Brain pericyte (primary cell): ENCODE measurements at places on chromosomes 4 and X.

GRCh38 chr4:2095236-2096072 is 36.3 kb downstream of the NAT8L start:
- no peak for DNase-seq

DNA sequence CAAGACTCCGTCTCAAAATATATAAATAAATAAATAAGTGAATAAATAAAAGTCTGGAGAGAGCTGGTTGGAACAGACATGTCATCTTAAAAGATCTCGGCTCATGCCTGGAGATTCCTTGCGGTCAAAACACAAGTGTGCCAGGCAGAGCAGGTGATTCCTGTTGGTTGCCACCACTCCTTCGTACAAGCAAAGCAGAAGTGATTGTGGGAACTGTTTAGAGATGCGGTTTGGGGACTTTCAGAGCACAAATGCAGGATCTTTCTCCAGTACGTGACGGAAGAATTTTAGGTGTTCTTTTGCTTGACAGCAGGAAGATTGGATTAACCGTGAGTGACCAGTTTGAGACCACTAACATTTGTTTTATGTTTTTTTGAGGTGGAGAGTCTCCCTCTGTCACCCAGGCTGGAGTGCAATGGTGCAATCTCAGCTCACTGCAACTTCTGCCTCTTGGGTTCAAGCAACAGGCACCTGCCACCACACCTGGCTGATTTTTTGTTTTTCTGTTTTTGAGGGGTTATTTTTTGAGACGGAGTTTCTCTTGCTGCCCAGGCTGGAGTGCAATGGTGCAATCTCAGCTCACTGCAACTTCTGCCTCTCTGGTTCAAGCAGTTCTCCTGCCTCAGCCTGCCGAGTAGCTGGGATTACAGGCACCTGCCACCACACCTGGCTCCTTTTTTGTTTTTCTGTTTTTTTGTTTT is 2.8 kb upstream of the CRLF2 start:
- no peak for DNase-seq

- no peak for DNase-seq
Measured at GRCh38 chr4:140777386-140777785, 21.2 kb upstream of the TBC1D9 start.

- no peak for DNase-seq
Measured at GRCh38 chrX:115693476-115693875, 132.5 kb downstream of the PLS3 start.

DNA sequence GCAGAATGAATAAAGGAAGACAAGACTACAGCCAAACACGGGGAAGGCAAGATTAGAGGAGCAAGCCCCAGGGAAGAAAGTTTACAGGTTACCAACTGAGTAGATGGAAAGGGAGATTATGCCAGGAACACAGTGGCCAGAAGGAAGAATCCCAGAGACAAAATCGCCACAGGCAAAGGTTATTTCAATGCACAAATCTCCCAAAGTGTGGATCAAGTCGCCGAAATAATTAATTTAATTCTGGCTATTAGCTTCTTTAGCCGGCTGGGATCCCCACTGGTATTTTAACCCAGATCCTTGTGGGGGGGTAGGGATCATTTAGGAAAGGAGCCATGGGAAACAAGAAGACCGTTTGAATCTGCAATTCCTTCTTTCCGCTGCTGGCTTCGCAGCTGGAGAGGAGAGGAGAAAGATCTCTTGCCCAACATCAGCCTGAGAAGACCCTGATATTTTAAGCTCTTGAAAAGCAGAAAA is 171.0 kb downstream of the DHX15 start:
- DNase-seq = no peak

GRCh38 chrX:4182408-4182806 is 469.0 kb upstream of the PRKX start:
- DNase-seq = no peak

DNA sequence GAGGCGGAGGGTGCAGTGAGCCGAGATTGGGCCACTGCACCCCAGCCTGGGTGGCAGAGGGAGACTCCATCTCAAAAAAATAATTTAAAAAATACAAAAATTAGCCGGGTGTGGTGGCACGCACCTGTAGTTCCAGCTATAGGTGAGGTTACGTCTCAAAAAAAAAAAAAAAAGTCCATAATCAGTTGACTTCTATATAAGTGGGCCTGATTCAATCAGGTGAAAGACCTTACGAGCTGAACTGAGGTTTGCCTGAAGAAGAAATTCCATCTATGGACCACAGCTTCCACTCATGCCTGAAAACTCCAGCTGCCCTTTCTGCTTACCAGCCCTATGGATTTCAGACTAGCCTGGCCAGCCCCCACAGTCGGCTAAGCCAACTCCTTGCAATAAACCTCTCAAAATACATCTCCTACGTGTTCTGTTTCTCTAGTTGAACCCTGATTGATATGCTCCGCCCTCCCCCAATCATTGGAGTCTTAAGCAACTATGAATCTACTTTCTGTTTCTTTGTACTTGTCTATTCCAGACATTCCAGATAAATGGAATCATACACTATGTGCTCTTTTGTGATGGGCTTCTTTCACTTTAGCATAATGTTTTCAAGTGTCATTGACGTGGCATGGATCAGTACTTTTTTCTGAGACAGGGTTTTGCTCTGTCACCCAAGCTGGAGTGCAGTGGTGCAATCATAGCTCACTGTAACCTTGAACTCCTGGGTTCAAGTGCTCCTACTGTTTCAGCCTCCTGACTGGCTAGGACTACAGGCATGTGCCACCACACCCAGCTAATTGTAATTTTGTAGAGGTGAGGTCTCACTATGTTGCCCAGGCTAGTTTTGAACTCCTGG is 36.6 kb downstream of the SAT1 start:
- DNase-seq = no peak

- DNase-seq = no peak
Measured at GRCh38 chrX:107721318-107721717, 54.3 kb downstream of the TSC22D3 start.

GRCh38 chrX:17788439-17788838 is 51.1 kb downstream of the SCML1 start:
- DNase-seq = no peak

DNA sequence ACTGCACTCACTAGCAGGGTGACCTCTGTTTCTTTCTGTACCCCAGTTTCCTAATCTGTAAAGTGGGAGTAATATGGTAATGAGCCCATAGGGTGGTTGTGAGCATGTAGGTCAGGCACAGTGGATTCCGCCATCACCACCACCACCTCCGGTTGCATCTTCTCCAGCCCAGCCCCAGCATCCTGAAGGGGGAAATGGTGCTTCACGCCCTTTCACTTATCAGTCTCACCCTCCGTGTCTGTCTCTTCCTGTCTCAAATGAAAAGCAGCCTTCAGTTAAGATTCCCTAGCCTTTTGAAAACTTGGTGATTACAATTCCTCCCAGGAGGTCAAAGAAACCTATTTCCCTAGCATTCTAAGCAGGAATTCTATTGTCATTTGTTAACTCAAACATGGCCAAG is 16.9 kb upstream of the XPNPEP2 start:
- DNase-seq = no peak

DNA sequence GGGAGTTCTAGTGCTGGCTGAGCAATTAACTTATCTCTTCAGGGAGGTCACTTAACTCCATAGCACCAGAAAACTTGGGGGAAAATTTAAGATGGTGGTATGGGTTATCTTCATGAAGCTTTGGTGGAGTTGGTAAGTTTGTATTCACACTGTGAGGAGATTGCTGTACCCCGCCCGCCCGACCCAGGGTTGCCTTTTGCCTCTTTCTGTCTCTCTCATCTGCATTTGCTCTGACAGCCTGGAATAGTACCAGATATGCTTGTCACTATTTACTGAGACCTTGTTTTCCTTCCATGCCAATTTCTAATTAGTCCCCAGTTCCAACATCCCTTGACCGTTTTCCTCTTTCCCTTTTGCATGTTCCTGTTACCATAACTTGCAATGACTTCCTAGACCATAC is 33.1 kb upstream of the ARHGEF9 start:
- DNase-seq = no peak

GRCh38 chrX:17459008-17459611 is 84.1 kb downstream of the NHS start:
- DNase-seq = no peak

DNA sequence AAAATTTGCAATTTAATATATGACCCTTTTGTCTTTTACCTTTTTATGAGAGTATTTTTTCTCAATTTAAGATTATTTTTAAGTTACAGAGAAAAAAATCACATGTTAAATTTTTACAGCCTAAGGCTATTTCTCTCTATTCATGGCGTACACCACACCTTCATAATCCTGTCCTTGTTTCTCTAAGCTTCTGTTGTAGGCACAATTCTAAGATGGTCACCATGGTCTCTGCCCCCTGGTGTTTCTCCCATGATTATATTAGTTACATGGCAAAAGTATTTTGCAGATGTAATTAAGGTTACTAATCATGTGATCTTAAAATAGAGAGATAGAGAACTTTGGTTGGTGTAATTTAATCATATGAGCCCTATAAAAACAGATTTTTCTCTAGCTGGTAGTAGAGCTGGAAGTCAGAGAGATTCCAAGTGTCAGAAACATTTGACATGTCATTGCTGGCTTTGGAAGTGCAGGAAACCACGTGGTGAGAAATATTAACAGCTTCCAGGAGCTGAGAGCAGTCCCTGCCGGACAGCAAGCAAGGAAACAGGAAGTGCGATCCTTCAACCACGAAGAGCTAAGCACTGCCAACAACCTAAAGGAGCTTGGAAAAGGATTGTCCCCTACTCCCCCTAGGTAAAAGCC is 89.8 kb downstream of the EIF4E start:
- no peak for DNase-seq

DNA sequence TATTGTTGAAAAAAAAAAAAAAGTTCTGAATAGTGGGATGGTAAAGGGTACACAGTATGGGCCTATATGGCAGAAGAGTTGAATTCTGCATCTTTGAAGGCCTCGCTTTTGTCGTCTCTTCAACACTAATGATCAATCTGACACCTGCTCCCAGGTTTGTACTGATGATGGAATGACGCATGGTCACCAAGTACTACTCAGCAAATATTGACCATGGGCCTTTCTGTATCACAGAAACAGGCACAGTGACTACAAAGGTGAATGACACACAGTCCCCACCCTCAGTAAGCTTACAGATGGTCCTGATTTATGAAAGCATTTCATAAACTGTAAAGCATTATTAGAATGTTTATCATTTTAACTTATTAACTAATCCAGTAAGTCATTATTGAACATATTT is 152.6 kb downstream of the LDB2 start:
- DNase-seq = no peak

GRCh38 chr4:75036046-75036830 is 103.3 kb downstream of the PARM1 start:
- no peak for DNase-seq

GRCh38 chr4:58665649-58666048 is 1555.5 kb upstream of the IGFBP7 start:
- DNase-seq = no peak

GRCh38 chrX:129981752-129982299 is 609 bp upstream of the BCORL1 start:
- DNase-seq = no peak

DNA sequence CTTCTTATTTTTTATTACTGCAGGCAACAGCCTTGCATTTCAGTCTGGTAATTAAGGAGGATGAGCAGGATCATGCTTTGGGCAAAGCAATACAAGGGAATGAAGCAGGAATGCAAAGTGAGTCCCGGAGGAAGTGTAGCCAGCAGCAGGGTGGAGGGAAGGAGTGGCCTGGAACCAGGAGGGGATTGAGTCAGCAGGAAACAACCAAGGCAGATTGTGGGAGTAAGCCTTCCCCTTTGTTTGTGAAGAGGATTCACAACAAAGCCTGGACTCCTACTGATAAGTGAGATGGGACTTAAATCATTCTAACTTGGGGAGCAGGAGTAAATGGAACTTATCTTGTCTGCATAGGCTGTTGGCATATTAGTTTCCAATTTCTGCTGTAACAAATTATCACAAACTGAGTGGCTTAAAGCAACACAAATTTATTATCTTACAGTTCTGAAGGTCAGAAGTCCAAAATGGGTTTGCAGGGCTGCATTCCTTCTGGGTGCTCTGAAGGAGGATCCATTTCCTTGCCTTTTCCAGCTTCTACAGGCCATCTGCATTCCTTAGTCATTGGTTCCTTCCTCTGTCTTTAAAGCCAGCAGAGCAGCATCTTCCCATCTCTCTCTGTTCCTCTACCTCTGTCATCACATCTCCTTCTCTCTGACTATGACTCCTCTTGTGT is 93.2 kb upstream of the AP1S2 start:
- no peak for DNase-seq

GRCh38 chr4:94014484-94015136 is 186.1 kb downstream of the ATOH1 start:
- DNase-seq = no peak

DNA sequence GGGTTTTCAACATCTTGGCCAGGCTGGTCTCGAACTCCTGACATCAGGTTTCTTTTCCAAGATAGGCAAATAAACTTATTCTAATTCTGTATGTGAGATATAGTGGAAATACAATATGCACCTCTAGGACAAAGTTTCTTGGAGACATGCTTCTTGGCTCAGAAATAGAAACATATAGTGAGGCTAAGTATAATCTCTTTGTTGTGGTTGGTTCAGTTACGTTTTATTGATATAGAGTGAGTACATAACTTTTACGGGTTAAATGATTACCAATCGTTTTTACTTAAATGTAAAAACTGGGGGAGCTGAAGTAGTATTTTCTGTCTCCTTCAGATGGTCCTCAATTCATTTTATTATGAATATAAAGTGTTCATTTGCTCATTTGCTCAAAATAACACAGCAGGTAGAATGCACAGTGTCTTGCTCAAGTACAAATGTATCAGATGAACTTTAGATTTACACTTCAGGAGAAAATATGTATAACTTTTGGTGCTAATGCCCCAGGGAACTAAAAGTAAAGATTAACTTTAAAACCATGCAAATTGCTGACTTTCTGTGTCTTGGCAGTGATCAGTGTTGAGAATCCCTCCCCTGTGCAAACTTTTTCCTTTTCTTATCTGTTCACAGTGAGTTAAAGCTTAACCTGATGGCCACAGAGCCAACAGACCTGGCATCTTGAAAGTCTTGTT is 77.6 kb downstream of the AFF1 start:
- DNase-seq = no peak

GRCh38 chrX:18789916-18790315 is 82.5 kb downstream of the PPEF1 start:
- no peak for DNase-seq

GRCh38 chr4:55578341-55579010 is 13.6 kb downstream of the PDCL2 start:
- no peak for DNase-seq

- DNase-seq = no peak
Measured at GRCh38 chrX:153794897-153795816, 689 bp downstream of the SSR4 start.
